ENCODE measurements at places on chromosomes 16 and 17.

- no peak for DNase-seq
- no peak within 1 kb of the TSS for H3K4me3 ChIP-seq
- no peaks in the 10 kb centered on the region for H3K27me3 ChIP-seq
- H3K27ac ChIP-seq, result peak within 1 kb of the TSS; percentile 73
- H3K4me1 ChIP-seq, result peaks cover 4% of the 10 kb centered on the region
Measured at GRCh38 chr17:19410875-19411620, at the start of gene RNF112. Gene RNF112, plus strand, starts transcription at chr17:19411232. Its CDS starts 177 bp downstream, at chr17:19411409.

DNA sequence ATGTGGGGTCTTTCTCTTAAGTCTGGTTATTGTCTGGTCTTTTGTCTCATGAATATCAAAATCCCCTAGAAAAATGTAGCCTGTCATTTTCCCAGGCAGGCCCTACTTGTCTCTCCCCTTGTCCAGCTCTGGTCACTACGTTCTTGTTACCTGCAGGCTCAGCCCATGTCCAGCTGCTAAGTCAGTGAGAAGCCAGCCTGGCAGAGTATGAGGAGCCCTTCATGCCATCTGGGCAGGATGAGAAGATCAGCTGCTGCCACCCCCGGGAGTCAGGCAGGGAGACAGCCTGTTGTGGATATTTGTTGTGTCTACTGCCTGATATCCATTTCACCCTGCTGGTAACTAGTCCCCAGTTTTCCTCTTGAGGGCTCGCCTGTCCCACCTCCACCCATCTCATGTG lies 88.9 kb downstream of the ASIC2 start:
- H3K27ac ChIP-seq, result no peak overlapping the region
- no peak for DNase-seq
- H3K4me1 ChIP-seq, result peaks cover 6% of the 10 kb centered on the region
- H3K27me3 ChIP-seq, result peaks cover 67% of the 10 kb centered on the region

- no peak for DNase-seq
- no peaks in the 10 kb centered on the region for H3K4me1 ChIP-seq
- no peaks in the 10 kb centered on the region for H3K27me3 ChIP-seq
- no peak overlapping the region for H3K4me3 ChIP-seq
- no peaks in the 10 kb centered on the region for H3K36me3 ChIP-seq
Measured at GRCh38 chr17:218432-219110, 37.1 kb upstream of the DOC2B start.

- no peaks in the 10 kb centered on the region for H3K4me1 ChIP-seq
- no peak overlapping the region for H3K27ac ChIP-seq
- H3K27me3 ChIP-seq, result peaks cover 7% of the 10 kb centered on the region
- peaks cover 5% of the 10 kb centered on the region for H3K36me3 ChIP-seq
- H3K4me3 ChIP-seq, result no peak overlapping the region
Measured at GRCh38 chr17:58956997-58957724, 149.5 kb downstream of the TRIM37 start.

GRCh38 chr17:20983359-20983637 lies 59.5 kb downstream of the USP22 start:
- DNase-seq, result no peak
- no peak overlapping the region for H3K27ac ChIP-seq
- peaks cover 42% of the 10 kb centered on the region for H3K27me3 ChIP-seq
- no peaks in the 10 kb centered on the region for H3K4me1 ChIP-seq

DNA sequence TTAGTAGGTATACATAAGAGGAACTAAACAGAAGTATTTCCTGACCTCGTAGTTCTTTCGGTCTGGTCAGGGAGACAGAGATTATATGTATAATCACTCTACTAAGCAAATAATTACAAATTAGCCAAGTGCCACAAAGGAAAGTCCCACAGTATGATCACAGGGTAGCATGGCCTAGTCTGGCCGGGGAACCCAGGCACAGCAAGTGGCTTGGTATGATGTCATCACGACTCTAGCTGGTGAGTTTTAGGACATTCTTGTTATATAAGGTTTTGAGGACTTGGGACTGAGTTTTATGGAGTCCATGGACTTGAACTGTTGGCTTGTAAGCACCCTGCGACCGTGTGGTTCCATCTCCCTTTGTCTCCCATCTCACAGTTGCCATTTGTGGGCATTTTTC lies 316.5 kb upstream of the ZFHX3 start:
- no peak overlapping the region for H3K27ac ChIP-seq
- H3K27me3 ChIP-seq, result no peaks in the 10 kb centered on the region
- H3K36me3 ChIP-seq, result no peaks in the 10 kb centered on the region
- no peaks in the 10 kb centered on the region for H3K4me1 ChIP-seq

DNA sequence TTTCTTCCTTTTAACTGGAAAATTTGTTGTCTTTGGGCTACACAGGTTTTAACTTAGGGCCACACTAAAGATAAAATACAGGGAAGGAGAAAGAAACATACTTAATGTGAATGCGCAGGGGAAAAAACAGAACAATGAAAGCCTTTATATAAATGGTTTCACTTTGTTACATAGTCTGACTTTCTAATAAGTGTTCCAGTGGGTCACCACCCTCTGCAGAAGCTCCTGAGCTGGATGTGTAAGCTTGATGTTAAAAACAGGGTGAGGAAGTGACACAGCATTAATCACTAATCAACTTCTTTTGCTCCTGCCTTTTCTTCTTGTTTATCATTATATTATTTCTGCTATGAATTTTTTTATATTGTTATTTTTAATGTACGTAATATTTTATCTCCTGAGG lies 445.6 kb upstream of the CA10 start:
- H3K36me3 ChIP-seq, result no peaks in the 10 kb centered on the region
- no peak overlapping the region for H3K4me3 ChIP-seq
- no peaks in the 10 kb centered on the region for H3K27me3 ChIP-seq
- H3K4me1 ChIP-seq, result no peaks in the 10 kb centered on the region

- H3K27ac ChIP-seq, result no peak overlapping the region
- no peak for DNase-seq
- H3K4me1 ChIP-seq, result no peaks in the 10 kb centered on the region
- peaks cover 65% of the 10 kb centered on the region for H3K27me3 ChIP-seq
Measured at GRCh38 chr16:49850558-49851467, 5.1 kb downstream of the ZNF423 start.

DNA sequence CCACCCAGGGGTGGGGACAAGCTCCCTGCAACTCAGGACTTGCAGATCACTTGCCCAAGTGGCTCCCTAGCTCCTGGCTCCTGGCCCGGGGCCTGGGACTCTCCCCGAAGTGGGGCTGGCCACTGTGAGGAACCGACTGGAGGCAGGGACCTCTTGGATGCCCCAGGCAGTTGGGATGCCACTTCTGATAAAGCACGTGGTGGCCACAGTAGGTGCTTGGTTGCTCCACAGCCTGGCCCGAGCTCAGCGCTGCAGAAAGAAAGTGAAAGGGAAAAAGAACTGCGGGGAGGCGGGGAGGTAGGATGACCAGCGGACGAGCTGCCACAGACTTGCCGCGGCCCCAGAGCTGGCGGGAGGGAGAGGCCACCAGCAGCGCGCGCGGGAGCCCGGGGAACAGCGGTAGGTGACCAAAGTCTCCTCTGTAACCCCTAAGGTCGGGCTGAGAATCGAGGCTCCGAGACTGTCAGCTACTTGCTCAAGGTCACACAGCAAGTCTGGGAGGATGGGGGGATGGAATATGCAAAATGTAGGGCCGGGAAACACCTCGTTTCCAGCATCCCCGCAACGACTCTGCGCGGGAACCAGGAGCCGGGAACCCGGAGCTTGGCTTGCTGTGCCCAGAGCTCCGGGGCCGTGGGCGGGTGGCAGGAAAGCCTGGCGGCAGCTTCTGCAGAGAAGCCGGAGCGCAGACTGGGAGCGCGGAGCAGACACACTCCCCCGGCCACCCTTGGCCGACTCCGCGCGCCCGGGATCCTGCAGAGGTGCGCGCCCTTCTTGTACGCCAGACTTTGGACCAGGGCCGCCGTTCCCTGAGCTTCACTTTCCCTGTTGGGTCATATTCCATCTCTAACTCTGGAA lies 1.9 kb downstream of the CIITA start:
- DNase-seq, result no peak
- peaks cover 32% of the 10 kb centered on the region for H3K4me1 ChIP-seq
- H3K4me3 ChIP-seq, result peak overlapping the region; percentile 94
- H3K36me3 ChIP-seq, result peaks cover 2% of the 10 kb centered on the region
- peak overlapping the region; percentile 56 for H3K27ac ChIP-seq

Data from T-helper 17 cell (primary cell).